ENCODE measurements at places on chromosomes 5 and 9. TPM values are rescaled to one million over a fixed set of nuclear protein-coding genes. Genes with fewer than 3 reads are reported as not detected.

SPIN1 gene
- polyA plus RNA-seq: 162 TPM

PCDHGC5 gene
- polyA plus RNA-seq: 1.3 TPM

CTNND2 gene
- polyA plus RNA-seq: 2.2 TPM

GRCh38 chr9:75431375-75431774 is 343.1 kb downstream of the OSTF1 start:
- DNase-seq: no peak

- DNase-seq: no peak
These were observed 128.3 kb downstream of the EFNA5 start for GRCh38 chr5:107542428-107542827.

DNA sequence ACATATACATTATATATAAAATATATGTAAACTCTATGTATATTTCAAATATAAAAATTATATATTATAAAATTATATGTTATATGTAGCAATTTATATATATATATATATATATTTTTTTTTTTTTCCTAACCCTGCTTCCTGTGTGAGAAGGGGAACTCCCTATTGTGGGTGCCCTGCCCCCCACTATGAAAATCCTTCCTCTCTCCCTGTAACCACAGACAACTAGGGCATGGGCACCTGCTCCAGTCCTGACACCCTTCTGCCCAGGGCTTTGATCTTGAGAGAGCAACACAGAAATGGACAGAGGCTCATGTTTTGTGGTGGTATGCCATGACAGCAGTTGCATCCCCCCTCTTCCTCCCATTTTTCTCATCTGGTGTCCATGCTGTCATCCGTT is 148.7 kb upstream of the IL12B start:
- no peak for DNase-seq
